ENCODE measurements at places on chromosomes 2 and 18.

DNA sequence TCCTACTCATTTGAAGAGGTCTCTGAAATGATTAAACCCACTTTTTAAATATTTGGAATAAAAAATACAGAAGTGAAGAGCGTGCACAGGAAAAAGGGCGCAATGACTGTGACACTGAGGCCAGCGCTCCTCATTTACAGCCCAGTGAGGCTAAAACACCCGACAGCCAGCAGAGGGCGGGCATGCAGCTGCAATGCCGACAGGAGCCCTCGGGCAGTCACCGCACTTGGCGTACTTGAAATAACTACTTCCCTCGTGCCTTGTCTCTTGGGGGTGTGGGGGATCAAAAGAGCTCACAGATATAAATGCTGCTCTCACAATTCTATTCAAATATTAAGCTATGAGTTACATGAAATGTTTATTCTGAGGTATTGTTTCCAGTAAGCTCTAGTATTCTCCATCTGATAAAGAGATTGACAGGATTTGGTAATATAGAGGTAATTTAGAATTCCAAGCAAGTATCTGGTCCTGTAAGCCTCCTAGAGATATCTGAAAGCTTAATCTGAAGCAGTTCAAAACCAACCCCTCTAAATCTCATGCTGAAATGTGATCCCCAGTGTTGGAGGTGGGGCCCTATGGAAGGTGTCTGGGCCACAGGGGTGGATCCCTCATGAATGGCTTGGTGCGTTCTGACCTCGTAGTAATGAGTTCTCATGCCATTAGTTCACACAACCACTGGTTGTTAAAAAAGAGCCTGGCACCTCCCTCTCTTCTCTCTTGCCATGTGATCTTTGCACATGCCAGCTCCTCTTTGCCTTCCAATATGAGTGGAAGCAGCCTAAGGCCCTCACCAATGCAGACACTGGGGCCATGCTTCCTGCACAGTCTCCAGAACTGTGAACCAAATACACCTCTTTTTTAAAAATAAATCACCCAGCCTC, 93.6 kb downstream of the ZAP70 start:
- H3K36me3 ChIP-seq, result peaks cover 62% of the 10 kb centered on the region
- H3K27ac ChIP-seq, result no peak overlapping the region
- no peak overlapping the region for H3K4me3 ChIP-seq

GRCh38 chr2:100303744-100304143, 18.6 kb downstream of the LONRF2 start:
- no peaks in the 10 kb centered on the region for H3K4me1 ChIP-seq
- DNase-seq, result no peak
- no peak overlapping the region for H3K4me3 ChIP-seq
- H3K36me3 ChIP-seq, result peaks cover 25% of the 10 kb centered on the region
- no peak overlapping the region for H3K27ac ChIP-seq

DNA sequence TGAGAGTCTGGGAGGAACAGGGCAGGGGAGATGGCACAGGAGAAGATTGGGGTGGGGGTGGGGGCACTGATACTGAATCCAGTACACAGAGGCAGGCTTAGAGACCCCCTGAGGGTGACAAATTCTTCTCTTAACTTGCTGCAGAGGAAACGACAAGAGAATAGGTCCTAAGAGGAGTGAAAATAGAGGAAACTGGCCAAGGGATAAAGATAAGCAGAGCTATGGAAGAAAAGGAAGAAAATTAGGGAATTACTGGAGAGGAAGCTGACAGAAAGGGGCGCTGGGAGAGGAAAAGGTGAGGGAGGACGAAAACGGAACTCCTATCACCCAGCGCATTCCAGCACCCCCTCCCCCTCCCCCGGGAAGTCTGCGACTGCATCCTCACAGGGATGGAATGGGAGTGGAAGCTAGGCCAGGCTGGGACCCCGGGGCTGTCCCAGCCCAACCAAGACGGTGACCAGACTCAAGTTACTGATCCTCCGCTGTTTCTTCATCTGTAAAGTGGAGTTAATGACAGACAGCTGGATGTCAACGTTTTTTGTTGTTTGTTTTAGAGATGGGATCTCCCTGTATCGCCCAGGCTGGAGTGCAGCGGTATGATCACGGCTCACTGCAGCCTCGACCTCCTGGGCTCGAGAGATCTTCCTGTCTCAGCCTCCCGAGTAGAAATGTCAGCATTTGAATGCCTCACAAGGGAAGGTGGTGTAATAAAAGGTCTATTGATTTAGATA, 2.6 kb upstream of the EMX1 start:
- H3K4me3 ChIP-seq, result no peak overlapping the region
- no peak overlapping the region for H3K27ac ChIP-seq
- H3K36me3 ChIP-seq, result no peaks in the 10 kb centered on the region
- H3K27me3 ChIP-seq, result peaks cover 100% of the 10 kb centered on the region

GRCh38 chr2:7697052-7697451, 779.8 kb downstream of the RNF144A start:
- no peak overlapping the region for H3K4me3 ChIP-seq
- no peaks in the 10 kb centered on the region for H3K36me3 ChIP-seq
- H3K27me3 ChIP-seq, result no peaks in the 10 kb centered on the region

DNA sequence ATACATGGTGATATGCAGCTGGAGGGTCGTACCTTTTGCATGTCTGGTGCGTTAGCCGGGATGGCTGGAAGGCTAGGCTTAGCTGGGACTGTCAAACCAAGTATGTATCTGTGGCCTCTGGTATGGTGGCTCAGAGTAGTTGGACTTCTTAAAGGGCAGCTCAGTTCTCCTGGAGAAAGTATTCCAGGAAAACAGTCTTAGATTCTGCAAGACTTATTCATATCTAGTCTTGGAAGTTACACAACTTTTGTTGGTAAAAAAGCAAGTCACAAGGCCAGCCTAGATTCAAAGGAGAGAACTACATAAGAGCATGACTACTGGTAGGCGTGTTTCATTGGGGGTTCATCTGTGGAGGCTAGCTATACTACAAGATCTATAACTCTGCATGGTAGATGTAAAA, 45.5 kb downstream of the EML4 start:
- H3K4me3 ChIP-seq, result no peak overlapping the region
- DNase-seq, result no peak
- H3K4me1 ChIP-seq, result peaks cover 18% of the 10 kb centered on the region
- no peaks in the 10 kb centered on the region for H3K36me3 ChIP-seq
- no peaks in the 10 kb centered on the region for H3K27me3 ChIP-seq

Data from left ventricle myocardium inferior (tissue), 1 donor.